Activated CD8-positive, alpha-beta memory T cell treated with anti-CD3 and anti-CD28 coated beads for 48 hours (primary cell): ENCODE measurements at places on chromosomes 12 and 14.

GRCh38 chr14:63745858-63746425 lies 18.1 kb upstream of the SGPP1 start:
- DNase-seq, result no peak

DNA sequence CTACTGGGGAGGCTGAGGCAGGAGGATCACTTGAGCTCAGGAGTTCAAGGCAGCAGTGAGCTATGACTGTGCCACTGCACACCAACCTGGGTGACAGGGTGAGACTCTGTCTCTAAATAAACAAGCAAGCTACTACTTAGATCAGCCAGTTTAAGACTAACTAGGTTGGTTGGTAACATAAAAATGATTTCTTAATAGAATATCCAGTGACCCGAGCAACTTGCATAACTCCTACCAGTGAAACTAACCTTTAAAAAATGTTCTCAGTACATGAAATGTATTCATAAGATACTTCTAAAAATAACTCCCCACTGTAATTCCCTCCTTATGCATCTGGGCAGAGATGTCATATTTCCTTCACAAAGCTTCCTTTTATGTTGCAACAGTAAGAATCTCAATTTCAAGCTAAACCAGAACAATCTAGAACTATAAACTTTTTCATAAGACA lies 15.9 kb downstream of the TAOK3 start:
- no peak for DNase-seq

- no peak for DNase-seq
Measured at GRCh38 chr14:91281346-91281745, 36.8 kb upstream of the GPR68 start.

- no peak for DNase-seq
Measured at GRCh38 chr12:30896461-30896860, 30.1 kb upstream of the TSPAN11 start.

DNA sequence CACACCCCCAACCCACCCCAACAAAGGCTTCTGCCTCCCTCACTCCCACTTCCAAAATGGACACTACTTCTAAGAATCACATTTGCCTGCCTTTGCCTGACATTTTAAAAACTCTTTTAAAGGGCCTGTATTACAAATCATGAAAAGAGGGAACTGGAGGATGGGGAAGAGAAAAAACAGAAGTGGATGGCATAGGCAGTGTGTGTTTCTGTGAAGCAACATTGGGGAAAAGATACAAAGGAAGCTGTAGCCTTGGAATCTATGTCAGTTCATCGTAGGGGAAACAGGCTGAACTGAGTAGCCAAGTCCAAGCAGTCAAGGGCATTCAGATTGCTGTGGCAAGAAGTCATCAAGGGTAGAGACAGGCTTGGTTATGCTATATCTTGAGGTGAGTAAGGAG lies 273.9 kb downstream of the BTG1 start:
- no peak for DNase-seq

DNA sequence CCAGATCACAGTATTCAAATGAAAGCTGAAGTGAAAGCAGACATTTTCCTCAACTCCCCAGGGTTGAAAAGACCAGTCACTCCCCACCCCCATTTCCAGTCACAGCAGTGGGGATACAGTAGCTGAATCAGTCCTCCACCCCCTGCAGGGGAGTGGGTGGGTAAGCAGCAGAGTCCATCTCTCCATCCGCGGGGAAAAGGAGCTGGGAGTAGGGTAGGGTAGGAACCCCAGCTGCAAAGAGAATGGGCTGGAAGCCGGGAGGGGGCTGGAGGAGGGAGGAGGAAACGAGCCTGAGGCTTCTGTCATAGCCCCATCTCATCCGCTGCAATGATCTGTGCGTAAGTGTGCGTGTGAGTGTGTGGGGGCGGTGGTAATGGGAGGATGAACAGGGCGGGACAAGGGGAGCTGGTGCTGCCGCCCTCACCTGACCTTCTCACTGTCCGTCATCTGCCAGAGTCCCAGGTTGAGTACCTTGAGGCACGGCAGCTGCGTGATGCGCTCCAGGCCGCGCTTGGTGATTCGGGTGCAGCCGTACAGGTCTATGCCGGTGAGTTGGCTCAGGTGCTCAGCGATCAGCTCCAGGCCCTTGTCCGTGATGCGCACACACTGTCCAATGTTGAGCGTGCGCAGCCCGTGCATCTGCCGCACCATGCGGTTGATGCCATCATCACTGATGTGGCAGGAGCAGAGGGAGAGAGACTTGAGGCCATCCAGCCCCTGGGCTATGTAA lies 1.8 kb downstream of the FBXL14 start:
- peak; percentile 37 for DNase-seq

DNA sequence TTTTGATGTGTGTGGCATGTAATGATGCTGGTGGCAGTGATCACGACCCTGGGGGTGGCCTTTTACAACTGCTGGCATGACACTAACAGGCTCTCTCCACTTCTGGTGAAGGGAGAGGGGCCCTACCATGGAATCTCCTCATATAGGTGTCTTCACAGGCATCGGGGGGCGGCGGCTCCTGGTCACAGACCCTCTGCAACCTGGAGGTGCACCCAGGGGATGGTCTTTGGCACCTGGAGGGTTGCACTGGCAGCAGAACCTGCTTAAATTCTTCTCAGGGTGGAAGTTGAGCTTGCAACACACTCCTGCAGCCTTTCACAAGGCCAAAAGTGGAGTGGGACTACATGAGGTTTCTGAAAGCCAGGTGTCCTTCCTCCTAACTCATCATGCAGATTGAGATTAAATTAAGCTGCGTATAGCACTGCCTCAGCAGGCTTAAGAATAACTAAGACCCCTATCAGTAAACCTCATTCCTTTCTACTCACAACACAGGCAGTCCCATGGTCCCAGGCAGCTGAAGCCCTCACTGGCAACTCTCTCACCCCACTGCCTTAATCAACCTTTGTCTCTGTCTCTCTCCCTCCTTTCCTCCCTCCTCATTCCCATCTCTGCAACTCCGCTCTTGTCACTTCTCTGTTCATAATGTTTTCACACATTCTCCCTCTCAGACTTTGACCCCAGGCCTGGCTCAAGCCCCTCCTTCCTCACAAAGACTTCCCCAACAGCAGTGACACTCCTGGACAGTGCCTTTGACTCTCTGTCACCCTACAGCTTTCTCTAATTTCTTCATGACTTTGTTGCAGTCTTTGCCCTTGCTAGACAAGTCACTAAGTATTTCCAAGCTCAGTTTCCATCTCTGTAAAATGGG lies 18.9 kb downstream of the NID2 start:
- no peak for DNase-seq
